T1000 (cell line): ENCODE measurements at places on chromosomes 2 and 18.

GRCh38 chr2:159243529-159243928 lies 43.0 kb downstream of the WDSUB1 start:
- DNase-seq = no peak

- DNase-seq = peak; percentile 25
Observed at GRCh38 chr2:133200684-133201421, 367.4 kb downstream of the NCKAP5 start.

- DNase-seq = no peak
Observed at GRCh38 chr2:66478731-66479316, 43.9 kb downstream of the MEIS1 start.

DNA sequence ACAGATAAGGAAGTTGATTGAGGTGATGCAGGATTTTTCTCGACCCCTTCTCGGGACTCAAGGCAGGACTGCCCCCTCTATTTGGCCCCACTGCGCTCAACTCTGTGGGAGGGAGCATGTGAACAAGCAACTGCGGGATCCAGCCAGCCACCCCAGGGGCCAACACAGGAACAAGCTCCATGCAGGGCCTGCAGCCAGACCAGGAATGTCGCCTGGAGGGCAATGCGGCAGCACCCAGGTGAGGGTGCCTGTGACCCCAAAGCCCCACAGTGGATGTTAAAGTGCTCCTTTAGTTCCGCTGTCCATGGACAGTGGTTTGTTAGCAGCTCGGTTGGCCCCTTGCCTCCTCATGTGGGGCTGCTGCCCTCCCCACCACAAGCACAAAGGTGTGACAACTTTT lies 57.1 kb downstream of the HRH4 start:
- no peak for DNase-seq

DNA sequence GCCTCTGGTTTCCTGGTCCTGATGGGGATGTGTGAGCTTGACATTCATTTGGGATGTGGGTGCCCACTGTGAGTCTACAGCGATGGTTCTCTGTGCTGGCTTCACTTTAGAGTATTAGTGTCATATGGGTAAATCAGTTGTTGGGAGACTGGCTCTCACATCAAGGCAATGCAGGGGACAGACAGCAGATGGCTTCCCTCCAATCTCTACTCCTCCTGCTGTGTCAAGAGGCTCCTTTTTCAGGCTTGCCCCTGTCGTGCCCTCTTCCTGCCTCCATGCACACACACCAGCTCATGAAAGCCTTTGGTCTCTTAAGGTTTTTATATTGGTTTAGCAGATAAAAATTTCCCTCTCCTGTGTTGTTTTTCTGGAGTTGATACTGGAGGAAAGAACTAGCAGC lies 315.6 kb downstream of the RDH14 start:
- DNase-seq = no peak

GRCh38 chr2:50551018-50551726 lies 480.8 kb downstream of the NRXN1 start:
- DNase-seq = no peak

- no peak for DNase-seq
Observed at GRCh38 chr2:241673797-241674725, 12.6 kb downstream of the DTYMK start.

GRCh38 chr2:118830118-118830517 lies 17.3 kb downstream of the EN1 start:
- no peak for DNase-seq
